BE2C (cell line): ENCODE measurements at places on chromosomes 6 and 20.

- no peak for DNase-seq
These were observed 1.2 kb downstream of the SMIM29 start for GRCh38 chr6:34247481-34248197.

DNA sequence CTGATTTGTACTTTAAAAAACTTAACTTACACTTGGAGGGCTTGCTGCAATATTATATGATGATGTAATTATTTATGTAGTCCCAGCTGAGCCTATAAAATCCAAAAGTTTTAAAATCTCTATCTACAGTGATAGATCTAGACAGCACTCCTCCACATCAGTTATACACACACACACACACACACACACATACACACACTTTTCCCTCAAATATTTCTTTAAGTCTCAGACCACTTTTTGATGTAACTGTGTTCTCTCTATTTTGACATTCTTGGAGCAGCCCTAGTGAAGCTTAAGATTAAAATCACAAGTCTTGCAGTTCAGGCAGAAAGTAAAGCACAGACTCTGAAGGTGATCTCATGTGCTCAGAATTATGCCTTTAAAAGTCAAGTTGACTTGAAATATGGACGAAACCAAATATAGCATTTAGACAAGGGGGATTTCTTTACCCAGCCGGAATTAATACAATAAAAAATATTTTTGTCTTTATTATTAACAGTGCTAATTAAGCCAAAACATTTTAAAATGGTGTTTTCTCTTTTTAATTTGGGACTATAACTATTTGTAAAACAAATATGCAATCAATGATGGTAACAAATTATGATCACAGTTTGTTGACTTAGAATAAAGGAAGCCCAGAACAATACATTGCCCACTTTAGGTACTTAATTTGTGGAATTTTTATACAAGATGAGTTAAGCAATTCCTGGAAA, 63.5 kb upstream of the TMEM30A start:
- no peak for DNase-seq

GRCh38 chr20:33531047-33531877, 41.4 kb downstream of the CBFA2T2 start:
- DNase-seq: peak; percentile 17

- DNase-seq: no peak
These were observed 18.1 kb downstream of the ACSS1 start for GRCh38 chr20:25039697-25040437.

DNA sequence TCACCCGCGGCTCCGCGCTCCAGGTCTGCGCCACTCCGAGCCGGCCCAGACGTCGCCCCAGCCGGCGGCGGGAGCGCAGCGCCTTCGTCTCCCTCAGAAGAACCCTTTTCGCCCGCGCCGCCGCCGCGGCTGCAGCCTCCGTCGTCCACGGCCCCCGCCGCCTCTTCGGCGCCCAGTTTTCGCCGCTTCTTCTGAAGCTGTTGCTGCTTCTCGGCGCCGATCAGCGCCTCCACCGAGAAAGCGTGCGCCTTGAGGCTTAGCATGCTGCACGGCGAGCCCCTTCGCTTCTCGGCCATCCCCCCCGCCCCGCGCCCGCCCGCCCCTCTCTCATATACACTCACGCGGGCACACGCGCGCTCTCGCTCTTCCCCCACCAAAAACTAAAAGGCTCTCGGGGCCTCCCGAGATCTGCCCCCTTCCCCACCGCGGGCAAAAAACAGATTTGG, 489 bp downstream of the TBX18 start:
- peak; percentile 46 for DNase-seq

- DNase-seq: no peak
These were observed 28.5 kb upstream of the GFOD1 start for GRCh38 chr6:13515912-13516311.

GRCh38 chr6:21220271-21220987, 373.1 kb upstream of the SOX4 start:
- DNase-seq: no peak

DNA sequence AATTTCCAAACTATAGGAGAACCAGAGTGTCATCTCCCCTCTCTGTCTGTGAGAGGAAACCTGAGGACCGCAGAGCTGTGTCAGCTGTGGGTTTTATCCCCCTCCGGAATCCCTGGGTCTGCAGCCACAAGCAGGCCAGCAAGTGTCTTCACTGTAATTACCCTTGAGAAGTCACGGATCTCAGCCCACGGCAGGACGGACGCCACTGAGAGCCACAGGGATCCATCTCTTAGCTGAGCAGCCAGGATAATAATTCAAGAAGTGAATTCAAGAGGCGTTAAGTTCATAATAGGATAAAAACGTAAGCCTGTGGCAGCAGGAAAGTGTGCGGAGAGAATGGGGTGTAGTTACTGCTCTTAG, 37.0 kb downstream of the DLL1 start:
- DNase-seq: no peak

- no peak for DNase-seq
These were observed 17.8 kb downstream of the LRFN2 start for GRCh38 chr6:40569162-40569910.

- peak; percentile 55 for DNase-seq
These were observed 245.1 kb downstream of the FOXA2 start for GRCh38 chr20:22339091-22339881.

DNA sequence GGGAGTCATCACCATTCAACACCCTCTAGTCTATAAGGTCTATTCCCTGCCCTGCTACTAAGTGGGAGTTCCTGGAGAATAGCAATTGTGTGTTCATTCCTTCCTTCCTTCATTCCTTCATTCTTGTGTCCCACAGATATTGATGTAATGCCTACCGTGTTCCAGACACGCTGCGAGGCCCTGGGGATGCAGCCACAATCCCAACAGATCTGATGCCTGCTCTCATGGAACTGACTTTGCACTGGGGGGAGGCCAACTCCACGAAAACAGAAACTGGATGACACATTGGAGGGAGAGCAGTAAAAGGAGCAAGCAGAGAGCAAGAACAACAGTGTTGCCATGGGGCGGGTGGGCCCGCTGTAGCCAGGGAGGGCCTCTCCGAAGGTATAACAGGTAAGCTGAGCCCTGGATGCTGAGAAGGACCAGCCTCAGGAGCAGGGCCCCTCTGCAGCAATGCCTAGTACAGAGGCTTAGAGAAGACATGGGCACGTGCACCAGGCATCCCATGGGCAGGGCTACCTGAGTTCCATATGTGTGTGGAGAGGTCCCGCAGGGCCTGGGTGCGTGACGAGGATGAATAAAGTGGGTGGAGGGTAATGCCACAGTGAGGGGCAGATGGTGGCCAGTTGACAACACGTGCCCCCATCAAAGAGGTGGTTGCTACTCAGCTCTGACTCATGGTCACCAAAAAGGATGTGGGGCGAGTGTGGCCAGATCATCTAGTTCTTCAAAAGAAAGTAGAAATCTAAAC, 173.9 kb downstream of the NFATC2 start:
- DNase-seq: no peak

- no peak for DNase-seq
These were observed 155.2 kb downstream of the DOK5 start for GRCh38 chr20:54630582-54630981.

DNA sequence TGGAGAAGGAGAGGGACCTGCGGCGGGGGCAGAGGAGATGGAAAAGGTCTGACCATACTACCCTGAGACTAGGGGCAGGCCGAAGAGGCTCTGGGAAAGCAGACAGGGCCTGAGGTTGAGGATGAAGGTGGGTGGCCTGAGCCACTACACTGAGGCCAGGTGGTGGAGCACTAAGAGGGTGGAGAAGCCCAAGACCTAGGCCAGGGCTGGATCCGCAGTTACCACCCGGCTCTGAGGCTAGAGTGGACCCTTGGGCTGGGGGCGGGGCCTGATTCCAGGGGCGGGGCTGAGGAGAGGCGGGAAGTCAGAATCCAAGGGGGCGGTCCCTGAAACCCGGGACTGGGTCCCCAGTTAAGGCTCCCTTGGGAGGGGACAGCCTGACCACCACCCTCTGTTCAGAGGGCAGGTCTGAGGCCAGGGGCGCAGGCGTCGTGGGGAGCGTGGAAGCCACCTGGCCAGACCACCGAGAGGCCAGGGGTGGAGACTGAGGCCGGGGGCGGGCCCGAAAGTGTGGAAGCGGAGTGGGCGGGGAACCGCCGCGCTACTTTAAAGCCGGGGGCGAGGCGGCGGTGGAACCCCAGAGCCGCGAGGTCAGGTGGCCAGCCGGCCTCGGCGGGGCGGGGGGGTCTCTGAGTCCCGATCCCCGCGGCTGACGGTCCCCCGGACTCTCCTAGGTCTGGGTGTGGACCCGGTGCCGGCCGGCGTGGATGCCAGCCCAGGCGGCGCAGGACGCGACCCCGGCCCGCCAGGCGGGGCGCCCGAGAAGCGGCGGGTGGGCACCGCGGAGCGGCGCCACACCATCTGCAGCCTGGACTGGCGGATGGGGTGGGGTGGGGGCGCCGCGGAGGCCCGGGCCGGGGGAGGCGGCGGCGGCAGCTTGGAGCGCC, 8.3 kb downstream of the CCM2L start:
- peak; percentile 85 for DNase-seq

GRCh38 chr6:140354296-140354695, 979.8 kb upstream of the CITED2 start:
- no peak for DNase-seq

GRCh38 chr6:41715795-41716515, 19.5 kb downstream of the TFEB start:
- no peak for DNase-seq

DNA sequence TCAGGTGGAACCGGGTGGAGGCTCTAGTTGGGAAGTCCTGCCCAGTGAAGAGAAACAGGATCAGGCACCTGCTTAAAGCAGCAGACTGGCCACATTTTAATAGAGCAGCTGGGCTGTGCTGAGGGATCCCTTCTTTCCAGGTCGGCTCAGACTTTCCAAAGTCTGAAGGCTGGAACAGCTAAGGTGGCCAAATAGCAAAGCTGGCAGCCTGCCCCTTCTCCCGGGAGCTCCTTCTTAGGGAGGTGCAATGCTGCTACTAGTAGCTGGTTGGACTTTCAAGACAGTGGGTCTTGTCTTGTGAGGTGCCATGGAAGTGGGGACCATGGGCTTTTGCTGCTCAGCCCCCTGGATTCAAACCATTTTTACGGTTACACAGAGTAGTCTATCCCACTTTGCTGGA, 30.7 kb upstream of the CST5 start:
- DNase-seq: no peak

DNA sequence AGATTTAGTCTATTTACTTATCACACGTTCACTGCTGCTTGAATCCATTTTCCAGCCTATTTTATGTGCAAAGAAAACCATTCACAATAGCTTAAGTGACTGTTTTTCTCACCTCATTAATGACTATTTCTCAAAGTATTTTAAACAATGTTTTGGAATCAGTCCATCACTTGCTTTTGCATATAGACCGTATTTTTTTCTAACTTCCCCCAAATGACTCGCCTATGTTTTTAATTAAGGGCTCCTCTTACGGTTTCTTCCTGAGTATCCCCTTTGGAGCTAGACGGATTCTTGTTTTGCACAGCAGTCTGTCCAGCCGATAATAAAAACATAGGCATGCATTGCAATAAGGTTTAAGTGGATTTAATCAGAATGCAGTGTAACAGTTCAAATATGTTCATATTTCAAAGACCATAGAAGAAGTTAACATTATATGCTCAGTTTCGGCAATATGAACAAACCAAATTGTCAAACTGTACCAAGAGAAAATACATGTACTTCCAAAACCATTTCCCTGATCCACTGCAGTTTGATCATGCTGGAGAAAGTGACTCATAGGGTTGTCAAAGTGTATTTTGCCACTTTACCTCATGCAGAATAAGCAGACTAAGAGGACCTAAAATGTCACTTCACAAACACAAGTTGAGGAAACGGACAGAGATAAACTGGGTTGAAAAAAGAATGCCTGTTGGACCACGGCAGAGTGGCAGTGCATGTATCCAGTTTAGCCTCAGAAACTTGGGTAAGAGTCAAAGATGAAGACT, 66.4 kb downstream of the HMGN3 start:
- DNase-seq: no peak

DNA sequence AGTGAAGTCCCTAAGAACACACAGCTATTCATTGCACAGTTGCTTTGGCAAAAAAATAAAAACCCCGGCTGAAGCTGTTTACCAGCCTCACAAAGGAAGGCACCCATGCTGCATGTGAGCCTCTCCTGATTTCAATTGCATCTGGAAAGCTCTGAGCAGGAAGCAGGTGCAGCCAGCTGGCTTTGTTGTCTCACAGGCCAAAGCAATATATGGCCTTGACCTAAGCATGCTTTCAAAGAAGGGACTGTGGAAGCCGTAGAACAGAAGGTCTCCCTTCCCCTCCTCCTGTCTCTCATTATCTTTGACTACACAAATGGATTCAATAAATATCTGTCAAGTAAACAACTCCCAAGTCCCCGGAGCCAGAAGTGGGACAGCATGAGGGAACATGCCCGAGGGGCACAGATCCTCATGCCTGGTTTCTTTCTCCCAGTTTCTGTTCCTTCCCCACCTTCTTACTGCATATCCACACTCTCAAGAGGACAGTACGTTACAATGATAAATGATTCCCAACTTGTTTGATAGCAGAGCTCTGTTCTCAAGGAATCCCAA, 57.2 kb upstream of the PCSK2 start:
- no peak for DNase-seq

DNA sequence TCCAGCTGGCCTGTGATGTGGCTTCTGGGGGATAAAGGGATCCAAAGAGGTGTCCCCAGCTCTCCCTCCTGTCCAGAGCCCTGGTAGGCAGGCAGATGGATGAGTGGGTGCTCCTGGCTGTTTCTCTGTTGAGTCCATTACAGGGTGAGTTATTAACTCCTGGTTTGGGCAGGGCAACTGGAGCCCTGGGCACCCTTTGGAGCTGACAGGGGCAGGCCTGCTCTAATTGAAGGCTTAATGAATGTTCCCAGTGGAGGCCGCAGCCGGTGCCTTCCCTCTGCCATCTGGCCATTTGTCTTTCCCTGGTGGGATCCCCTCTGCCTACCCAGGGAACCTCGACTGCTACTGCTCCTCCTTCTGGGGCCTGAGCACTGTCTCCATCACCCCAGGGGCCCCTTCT, 44.7 kb upstream of the MLN start:
- peak; percentile 79 for DNase-seq

DNA sequence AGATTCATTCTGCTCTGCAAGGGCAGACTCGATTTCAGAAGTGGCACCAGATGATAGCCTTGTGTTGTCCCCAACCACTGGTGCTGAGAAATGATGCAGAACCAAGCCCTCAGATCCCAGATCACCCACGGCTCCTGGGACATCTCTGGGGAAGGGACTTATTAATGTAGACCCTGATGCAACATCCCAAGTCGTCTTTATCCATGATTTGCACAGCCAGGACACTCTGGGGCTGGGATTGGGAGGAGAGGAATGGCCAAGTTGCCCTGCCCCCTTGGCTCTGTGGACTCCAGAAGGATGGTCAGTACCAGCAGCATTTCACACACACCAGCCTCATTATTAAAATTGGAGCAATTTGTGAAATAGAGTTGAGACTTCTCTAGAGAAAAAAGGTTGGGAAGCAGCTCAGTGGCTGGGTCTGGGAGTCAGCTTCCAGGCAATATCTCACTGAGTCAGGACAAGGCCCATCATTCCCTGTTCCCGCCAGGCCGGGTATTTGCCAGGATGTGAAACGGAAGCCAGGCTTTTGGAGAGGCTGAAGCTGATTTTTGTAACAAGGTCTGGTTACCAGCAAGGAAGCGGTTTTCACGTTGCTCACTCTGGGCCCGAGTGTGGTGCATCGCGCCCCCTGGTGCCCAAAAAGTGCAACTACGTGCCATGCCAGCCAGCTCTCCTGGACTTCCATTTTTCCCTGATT, 67.4 kb downstream of the ZBTB2 start:
- DNase-seq: peak; percentile 84
